ENCODE measurements at places on chromosomes 4 and X.

DNA sequence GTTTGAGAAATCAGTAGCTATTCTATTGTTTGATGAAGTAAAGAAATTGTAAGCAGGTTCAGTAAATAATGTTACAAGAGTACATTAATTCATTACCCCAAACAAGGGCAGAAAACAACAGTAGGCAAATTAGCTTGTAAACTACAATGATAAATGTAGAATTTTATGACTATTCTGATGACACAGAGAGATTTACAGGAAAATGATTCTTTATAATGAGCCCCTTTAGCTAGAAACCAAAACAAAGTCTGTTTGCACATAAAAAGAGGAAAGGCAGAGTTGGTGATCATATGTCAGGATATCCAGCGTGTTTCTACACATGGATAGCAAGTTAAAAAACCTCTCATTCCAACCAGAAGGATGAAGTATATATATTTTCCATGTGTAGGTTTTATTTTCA, 204.8 kb downstream of the CFAP299 start:
- no peak for DNase-seq

GRCh38 chrX:22373766-22374165, 101.1 kb downstream of the CBLL2 start:
- no peak for DNase-seq

GRCh38 chr4:83558059-83558653, 22.2 kb downstream of the GPAT3 start:
- no peak for DNase-seq

DNA sequence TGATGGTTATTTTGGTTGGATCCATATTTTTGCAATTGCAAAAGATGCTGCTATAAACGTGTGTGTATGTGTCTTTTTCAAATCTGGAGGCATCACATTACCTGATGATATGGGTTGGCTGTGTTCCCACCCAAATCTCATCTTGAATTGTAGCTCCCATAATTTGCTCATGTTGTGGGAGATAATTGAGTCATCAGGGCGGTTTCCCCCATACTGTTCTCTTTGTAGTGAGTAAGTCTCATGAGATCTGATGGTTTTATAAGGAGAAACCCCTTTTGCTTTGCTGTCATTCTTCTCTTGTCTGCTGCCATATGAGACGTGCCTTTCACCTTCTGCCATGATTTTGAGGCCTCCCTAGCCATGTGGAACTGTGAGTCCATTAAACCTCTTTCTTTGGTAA, 33.4 kb downstream of the APOOL start:
- no peak for DNase-seq

GRCh38 chr4:110208419-110208818, 10.0 kb upstream of the ELOVL6 start:
- DNase-seq = no peak

DNA sequence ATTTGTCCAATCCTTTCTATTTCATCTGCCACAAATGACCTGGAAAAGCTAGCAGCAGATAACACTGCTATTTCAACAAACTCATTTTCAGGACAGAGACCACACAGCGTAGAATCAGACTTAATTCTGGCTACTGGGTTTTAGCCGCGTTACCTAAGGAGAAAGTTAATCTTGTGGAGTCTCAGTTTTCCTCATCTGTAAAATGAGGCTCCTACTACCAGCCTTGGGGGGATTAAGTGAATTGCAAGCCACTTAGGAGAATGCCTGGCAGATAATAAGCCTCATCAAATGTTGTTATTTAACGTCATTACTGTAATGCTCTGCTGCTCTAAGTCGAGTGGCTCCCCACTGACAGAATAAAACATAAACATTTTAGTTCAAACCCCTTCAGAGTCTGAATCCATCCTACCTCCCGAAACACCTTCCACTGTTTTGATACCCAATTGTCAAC, 1.4 kb downstream of the CCNI start:
- DNase-seq = peak; percentile 69

DNA sequence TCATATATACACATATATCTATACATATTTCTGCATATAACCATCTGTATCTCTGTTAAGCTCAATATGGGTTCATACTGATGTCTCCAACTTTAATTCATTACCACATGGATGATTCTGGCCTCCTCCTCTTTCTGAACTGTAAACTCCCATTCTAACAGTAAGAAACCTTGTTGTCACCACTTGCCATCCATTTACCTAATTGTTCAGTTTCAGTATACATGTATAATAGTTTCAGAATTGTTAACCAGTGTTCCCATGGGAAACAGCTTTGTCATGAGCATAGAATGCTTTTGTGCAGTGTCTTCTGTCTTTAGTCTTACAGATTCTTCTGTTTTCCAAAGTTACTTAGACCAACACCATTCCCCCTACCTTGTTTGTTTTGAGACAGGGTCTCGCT, 35.9 kb downstream of the SLC9A6 start:
- no peak for DNase-seq

GRCh38 chr4:17182888-17183287, 284.4 kb upstream of the LDB2 start:
- peak; percentile 17 for DNase-seq

DNA sequence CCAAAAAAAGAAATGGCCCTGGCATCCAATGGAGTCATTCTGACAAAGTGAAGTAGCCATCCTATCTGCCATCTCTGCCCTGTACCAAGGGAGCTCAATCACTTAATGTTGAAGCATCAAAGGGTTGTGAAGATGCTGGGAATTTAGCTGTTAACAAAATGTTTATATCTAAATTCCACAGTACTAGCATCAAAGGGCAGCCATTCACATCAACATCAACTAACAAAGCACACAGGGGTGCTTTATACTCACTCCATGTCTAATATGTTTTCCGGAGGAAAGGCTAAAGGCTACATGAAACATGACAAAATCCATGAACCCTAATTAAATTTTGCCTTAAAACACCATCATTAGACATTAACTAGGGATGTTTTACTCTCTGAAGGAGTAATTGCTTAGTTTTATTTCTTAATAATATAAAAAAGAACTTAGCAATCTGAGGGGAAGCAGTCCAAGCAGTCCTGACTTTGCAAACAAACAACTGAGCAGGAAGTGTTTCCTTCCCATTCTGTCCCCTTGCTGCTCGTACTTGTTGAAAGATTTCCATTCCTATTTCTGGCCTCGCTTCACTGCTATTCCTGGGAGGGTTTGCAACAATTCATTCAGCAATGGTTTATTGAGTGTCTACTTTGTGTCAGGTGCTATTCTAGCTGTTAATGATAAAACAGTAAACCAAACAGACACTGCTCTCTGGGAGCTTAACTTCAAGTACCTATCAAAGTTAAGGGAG, 208.6 kb upstream of the SLC7A11 start:
- DNase-seq = no peak

- no peak for DNase-seq
Observed at GRCh38 chr4:54277691-54278090, 48.6 kb downstream of the PDGFRA start.

DNA sequence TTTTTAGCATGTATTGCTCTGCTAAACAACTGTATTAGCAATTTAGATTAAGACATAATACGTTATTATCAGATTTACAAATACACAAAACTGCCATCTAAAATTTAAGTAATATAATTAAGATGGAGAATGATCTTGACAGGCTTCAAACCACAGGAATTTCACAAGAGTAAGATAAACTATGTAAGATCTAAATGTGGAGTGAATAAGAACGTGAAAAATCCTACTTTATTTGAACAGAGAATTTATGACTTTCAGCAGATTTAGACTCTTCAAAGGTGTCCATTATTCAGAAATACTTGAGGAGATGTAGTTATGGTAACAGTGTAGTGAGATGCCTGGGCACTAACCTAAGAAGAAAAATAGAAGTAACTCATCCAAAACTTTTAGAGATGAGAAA, 73.2 kb downstream of the SLC4A4 start:
- no peak for DNase-seq

- no peak for DNase-seq
Observed at GRCh38 chr4:79823148-79823763, 249.8 kb downstream of the ANTXR2 start.

DNA sequence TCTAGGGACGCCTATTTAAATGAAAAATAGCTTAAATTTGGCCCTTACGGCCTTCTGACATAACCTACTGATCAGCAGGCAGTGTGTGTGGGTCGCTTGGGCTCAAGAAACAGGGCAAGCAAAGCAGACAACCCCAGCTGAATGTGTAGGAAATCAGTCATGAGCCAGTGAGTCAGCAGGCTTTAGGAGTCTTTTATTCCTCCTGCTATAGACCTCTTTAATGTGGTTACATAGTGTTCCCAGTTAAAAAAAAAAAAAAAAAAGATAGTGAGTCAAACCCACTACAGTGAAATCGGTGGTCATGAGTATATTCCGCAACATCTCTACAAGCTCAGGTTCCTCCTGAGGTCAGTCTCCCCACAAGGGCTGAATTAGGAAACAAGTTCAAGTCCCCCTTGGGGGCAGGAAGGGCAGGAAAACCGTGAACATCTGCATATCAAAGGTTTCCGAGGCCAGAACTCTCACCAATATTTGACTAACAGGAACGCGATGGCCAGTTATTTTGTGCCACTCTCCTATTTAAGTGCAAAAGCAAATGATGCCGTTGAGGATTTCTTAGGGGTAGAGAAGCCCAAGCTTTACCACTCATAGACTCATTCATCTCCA, 32.7 kb downstream of the ACSL1 start:
- no peak for DNase-seq

GRCh38 chr4:57410331-57411052, 300.3 kb upstream of the IGFBP7 start:
- no peak for DNase-seq

GRCh38 chr4:145679520-145679919, 426 bp upstream of the C4orf51 start:
- DNase-seq = peak; percentile 1

DNA sequence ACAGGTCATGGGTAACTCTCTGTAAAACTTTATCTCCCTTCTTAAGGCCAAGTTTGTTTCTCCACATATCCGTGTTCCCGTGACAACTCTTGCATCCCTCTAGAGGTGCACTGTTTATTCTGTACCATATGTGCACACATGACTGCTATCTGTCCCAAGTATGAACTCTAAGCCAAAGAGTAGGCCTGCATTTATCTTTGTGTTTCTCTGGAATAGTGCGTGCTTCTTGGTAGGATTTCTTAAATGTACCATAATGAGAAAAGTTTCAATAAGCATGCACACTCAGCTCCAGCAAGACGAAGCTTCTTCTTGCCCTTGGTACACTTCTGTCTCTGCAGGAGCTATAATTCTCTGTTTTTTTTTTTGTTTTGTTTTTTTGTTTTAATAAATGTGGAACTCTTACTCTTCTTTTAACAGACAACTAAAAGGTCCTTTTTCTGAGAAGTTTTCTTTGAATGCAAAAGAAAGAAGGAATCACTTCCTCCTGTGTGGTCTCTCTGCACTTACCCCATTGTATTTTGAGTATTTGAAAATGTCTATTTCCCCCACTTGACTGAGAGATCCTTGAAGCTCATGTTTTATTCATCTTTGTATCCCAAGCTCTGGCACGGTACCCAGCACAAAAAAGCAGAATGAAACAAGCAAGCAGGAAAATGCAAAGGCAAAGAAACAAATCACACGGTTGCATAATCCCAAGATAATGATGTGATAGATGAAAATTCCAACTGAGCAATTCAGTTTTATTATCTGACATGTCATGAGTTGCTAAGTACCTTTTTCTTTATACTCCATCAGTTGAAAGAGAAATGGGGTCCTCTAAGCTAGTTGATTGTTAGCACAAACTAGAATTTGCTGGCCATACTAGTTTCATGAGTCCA, 521.9 kb upstream of the BOD1L1 start:
- no peak for DNase-seq

- no peak for DNase-seq
Observed at GRCh38 chr4:180156684-180157083, 2086.5 kb upstream of the TENM3 start.

DNA sequence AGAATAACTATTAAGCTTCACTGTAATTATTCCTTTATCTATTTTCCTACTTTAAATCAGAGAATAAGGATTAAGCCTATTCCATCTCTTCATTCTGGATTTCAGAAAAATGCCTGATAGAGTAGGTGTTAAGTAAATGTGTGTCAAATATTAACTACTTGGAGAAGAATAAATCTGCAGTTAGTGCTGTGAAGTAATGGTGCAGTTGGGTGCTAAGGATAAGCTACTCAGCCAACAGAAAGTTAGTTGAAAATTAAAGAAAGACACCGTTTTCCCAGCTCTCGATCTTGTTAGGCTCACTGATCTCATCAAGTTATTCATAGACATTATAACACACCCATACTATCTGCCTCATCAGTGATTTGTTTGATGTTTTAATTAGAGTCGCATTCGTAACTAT, 7.1 kb downstream of the PF4V1 start:
- DNase-seq = no peak

DNA sequence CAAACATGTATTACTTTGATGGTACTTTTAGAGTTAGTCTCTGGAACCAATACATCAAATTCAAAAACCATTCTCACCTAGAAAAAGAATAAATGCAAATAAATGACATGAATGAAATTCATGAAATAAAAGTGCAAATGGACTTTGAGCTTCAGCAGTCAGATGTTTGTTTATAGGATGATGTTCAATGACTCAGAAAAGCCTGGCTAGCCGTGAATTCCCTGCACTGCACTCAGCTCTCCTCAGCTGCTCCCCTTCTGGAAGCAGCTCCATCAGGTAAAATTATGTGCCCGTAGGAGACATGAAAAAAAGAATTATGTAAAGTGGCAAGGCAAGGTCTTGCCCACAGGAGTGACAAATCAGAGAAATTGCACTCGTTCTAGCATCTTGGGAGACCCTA, 390.6 kb downstream of the GPM6A start:
- no peak for DNase-seq

GRCh38 chr4:5969336-5969735, 48.9 kb downstream of the C4orf50 start:
- no peak for DNase-seq

DNA sequence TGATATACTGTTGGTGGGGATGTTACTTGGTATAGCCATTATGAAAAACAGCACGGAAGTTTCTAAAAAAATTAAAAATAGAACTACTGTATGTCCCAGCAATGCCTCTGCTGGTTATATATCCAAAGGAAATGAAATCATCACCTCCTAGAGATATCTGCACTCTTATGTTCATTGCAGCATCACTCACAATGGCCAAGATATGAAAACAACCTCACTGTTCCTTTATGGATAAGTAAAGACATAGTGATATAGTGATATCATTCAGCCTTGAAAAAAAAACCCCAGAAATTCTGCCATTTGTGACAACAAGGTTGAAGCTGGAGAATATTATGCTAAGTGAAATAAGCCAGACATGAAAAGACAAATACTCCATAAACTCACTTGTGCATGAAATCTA, 543.8 kb upstream of the SLIT2 start:
- no peak for DNase-seq

DNA sequence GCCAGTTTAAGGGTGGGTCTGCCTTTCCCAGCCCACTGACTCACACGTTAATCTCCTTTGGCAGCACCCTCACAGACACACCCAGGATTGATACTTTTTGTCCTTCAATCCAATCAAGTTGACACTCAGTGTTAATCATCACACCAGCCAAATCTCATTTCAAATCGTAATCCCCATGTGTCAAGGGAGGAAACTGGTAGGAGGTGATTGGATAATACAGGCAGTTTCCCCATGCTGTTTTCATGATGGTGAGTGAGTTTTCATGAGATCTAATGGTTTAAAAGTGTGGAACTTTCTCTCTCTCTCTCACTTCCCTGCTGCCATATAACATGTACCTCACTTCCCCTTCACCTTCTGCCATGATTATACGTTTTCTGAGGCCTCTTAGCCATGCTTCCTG, 647.2 kb upstream of the FRG1 start:
- peak; percentile 88 for DNase-seq

Data from NCI-H82 (cell line).